NCI-H1930 (cell line): ENCODE measurements at places on chromosomes 4 and X.

- DNase-seq = no peak
Measured at GRCh38 chrX:86348669-86349068, 200.4 kb downstream of the DACH2 start.

GRCh38 chrX:585115-585808, 45.3 kb upstream of the SHOX start:
- DNase-seq = no peak

GRCh38 chrX:150478496-150479492, 89.6 kb upstream of the MTM1 start:
- DNase-seq = no peak

DNA sequence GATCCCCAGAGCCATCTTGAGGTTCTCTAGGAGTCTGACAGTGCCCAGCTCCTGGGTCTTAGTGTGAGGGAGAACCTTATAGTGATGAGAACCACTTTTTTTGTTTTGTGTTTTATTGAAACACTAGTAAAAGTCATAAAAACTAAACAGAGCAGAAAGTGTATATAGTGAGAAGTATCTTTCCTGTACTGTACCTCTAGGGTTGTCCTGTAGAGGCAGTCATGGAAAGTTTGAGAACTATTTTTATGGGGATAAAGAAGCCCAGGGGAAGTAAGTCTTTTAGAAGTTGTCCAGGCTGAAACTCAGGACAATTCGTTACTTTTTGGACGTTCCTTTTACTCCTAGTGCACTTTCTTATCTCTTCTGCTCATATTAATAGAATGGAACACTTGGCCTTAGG, 40.9 kb downstream of the ADH5 start:
- no peak for DNase-seq
